HCT116 (cell line): ENCODE measurements at places on chromosomes 16 and 17.

DNA sequence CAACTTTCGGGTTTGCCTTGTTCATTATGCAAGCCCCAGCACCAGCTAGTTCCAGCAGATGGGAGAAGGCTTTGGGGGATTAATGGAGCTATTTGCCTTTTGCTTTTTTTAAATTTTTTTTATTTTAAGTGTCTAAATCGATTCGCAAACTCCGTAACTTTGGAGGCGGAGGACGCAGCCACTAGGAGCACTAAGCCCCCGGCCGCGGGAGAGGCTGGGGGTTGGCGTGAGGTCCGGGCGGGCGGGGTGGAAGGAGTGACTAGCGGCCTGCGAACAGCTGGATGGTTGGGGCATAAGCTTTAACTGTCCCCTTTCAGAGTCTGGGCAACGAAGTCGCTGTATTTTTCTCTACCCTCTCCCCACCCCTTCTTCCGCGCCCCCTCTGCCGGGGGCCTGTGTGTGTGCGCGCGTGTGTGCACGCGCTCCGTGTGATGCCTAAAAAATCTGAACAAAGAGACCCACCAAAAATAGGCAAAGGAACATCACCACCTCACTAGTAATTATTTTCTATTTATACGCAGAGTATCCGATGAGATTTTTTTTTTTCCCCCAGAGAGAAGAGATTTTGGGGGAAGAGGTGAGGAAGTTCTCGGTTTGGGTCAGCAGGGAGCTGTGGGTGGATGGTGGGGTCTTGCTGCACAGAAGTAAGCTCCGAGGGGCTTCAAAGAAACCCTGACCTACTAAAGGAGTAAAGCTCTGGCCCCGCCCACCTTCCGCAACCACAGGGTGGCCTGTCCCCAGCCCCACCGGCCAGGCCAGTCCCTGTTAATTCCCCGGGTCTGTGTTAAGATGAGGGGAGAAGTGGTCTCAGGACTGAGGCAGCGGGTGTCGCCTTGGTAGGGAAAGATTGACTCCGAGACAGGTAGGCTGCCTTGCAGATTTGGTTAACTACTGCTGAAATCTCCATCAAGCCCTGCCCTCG is 2.3 kb downstream of the SHISA9 start:
- no peak for DNase-seq

- DNase-seq = no peak
Observed at GRCh38 chr17:43169561-43170139, 1.4 kb upstream of the NBR1 start.

DNA sequence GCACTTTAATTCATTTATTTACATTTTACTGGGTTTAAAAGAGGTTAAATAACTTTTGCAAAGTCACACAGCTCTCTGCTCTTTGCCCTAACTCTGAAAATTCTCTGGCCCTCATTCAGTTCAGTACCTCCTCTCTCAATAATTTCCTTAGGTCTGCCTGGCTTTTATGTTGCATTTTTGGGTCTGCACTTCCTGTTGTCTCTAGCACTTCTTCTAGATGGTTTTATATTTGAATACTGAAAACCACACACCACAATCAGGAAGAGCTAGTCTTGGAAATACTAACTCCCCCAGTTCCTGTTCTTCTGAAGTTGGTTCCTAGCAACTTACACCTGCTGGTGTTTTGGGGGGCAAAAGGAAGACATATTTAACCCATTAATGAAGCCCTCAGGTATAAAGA is 577.9 kb downstream of the HS3ST4 start:
- DNase-seq = no peak

- DNase-seq = no peak
Observed at GRCh38 chr17:79211061-79211770, 136.6 kb downstream of the ENGASE start.

GRCh38 chr17:20989991-20990855 is 52.6 kb downstream of the USP22 start:
- DNase-seq = no peak

- no peak for DNase-seq
Observed at GRCh38 chr16:55734665-55735064, 78.9 kb downstream of the SLC6A2 start.

- peak; percentile 37 for DNase-seq
Observed at GRCh38 chr16:82653550-82654511, 27.1 kb downstream of the CDH13 start.

DNA sequence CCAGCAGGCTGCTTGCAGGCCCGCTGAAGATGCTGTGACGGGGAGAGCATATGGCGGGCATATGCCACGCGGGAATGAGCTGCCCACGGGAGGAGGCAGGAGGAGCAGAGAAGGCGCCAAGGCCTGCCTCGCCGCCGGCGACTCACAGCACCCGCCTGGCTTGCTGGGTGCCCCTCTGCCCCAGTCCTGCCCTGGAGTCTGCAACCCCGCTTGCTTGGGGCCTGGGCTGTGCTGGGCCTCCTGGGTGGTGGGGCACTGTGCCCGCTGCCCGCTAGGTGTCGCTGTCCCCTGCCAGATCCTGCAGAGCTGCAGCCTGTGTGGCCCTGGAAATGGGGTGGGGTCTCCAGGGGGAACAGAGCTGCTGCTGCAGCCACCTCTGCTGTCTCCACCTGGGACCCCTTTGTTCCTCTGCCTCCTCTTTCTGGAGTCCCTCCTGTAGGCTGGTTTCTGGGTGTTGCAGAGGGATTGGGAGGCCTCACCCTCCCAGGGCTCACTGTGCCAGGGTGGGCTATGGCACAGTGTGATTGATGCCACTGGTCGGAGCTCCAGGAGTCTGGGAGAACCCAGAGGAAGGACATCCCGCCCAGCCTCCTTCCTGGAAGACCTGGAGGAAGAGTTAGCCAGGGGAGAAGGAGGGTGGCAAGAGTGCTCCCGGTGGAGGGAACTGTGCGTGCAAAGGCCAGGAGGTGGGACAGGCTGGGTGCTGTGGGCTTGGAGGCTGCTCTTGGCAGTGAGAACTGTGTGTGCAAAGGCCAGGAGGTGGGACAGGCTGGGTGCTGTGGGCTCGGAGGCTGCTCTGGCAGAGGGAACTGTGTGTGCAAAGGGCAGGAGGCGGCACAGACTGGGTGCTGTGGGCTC is 141.0 kb upstream of the CIBAR2 start:
- DNase-seq = no peak

- DNase-seq = no peak
Observed at GRCh38 chr17:50710025-50710424, 2.3 kb upstream of the ANKRD40 start.
